Activated gamma-delta T cell treated with anti-CD3 and anti-CD28 coated beads, Interleukin-2, amount 50 U/mL, for 16 hours (primary cell): ENCODE measurements at places on chromosomes 3 and 15.
A peak's percentile ranks its signal among the peaks of the same experiment; 100 is the strongest.

DNA sequence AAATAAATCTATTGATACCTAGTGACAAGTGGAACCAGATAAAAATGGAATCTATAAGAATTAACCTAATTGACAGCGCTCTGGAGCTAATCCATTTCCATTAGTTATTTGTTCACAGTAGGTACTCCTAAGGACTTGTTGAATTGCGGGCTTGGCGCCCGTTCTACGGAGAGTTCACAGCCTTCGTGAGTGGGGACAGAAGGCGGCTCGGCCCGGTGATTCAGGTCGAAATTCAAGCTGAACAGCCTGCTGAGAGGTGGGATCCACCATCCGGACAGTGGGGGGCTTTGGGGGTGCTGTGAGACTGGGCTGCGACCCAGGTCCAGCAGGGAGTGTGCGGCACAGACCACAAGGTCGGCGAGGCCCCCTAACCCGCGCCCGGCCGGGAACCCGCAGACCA lies 779 bp upstream of the CTNNB1 start:
- peak; percentile 4 for DNase-seq

DNA sequence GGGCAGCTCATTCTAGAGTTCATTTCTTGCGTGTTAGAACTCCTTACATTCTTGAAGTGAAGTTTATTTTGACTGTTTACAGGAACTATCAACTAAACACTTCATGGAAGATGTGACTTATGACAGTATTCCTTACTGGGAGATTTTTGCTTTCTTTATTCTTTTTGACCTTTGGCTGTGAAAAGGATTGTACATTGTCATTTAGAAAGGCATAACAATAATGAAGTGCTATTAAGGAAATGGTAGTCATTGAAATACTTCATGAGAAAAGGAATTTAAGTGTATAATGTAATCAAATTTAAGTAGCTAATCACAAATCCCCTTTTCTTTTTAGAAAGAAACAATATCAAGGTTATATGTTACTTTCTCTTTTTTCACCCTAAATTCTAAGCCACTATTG lies 11.3 kb downstream of the P2RY14 start:
- no peak for DNase-seq

DNA sequence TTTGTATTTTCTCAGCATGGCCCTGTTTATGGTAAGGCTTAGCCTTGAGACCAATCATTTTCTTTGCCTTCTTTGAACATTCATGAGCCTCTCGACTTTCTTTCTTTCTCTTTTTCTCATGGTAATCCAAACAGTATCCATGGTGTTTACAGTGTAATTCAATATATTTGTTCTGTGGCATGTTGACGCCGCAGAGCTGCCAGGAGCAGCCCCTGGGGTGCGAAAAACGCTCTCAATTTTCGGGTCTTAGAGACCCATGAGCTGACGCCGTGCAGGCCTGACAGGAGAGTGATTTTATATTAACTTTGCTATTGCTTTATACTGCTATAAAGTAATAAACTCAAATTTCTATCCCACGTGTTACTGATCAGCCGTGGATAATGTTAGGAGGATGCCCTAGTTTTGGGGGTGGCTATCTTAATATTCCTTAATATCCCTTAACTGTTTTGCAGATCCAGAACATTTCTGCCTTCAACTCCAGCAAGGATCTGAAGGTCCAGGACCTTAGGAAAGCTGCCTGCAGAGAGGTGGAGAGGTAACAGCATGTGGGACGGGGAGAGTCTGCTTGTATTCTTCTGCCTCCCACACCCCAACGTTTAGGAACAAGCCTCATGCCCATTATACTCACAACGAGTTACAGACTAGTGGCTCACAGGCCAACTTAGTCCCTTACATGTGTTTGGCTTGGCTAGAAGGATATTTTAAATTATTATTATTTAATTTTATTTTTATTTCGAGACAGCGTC lies 29.3 kb upstream of the MYO1E start:
- DNase-seq: no peak

DNA sequence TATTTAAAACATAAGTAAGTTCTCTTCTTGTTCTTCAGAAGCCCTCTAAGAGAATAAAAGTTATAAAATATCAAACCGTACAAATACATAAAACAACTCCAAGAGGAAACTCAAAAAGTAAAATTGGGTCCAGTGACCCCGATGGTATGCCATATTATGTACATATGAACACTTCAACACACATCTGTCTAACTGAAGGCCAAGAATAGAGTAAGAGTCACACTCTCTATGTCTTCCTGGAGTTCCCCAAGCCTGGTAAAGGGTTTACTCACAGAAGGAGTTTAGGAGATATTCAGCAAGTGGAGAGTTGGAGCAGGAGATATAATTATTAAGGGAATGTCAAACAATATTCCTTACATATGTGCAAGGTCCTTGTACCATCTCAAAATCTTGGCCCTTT lies 101.3 kb upstream of the EIF1B start:
- no peak for DNase-seq

- DNase-seq: no peak
Measured at GRCh38 chr3:127716384-127716783, 43.6 kb downstream of the ABTB1 start.

GRCh38 chr3:160157321-160157720 lies 67.9 kb upstream of the C3orf80 start:
- no peak for DNase-seq

DNA sequence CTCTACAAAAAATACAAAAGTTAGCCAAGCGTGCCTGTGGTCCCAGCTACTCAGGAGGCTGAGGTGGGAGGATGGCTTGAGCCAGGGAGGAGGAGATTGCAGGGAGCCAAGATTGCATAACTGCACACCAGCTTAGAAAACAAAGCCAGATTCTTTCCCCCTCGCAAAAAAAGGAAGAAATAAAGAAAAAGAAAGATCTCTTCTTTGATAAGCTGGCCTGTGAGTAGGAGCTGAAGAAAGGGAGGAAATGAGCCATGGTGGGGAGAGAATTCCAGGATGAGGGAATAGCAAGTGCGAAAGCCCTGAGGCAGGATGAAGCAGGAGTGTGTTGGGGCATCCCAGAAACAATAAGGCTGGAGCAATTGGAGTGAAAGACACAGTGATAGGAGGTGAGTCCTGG lies 24.5 kb upstream of the TOP2B start:
- no peak for DNase-seq

- DNase-seq: no peak
Measured at GRCh38 chr15:81469154-81469553, 95.1 kb upstream of the TMC3 start.

DNA sequence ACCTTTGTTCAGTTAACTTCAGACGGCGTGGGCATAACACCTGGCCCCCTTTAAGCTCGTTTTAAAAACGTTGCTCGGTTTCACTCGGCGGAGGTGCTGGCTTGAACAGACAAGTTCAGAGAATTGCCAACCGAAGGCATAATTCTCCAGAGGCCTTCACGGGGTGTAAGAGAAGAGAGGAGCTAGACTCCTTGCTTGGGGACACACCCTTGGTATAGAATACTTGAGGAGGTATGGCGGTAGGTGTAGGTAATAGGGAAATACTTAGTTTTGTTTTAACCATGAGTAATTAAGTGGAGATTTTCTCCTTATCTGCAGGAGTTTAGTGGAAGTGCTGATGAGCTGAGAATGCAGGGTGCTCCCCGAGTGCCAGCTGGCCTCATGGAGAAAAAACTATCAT lies 921 bp downstream of the FBXL2 start:
- no peak for DNase-seq

- DNase-seq: no peak
Measured at GRCh38 chr3:34957677-34958076, 681.6 kb upstream of the ARPP21 start.

- no peak for DNase-seq
Measured at GRCh38 chr15:69035205-69035917, 20.9 kb downstream of the NOX5 start.

DNA sequence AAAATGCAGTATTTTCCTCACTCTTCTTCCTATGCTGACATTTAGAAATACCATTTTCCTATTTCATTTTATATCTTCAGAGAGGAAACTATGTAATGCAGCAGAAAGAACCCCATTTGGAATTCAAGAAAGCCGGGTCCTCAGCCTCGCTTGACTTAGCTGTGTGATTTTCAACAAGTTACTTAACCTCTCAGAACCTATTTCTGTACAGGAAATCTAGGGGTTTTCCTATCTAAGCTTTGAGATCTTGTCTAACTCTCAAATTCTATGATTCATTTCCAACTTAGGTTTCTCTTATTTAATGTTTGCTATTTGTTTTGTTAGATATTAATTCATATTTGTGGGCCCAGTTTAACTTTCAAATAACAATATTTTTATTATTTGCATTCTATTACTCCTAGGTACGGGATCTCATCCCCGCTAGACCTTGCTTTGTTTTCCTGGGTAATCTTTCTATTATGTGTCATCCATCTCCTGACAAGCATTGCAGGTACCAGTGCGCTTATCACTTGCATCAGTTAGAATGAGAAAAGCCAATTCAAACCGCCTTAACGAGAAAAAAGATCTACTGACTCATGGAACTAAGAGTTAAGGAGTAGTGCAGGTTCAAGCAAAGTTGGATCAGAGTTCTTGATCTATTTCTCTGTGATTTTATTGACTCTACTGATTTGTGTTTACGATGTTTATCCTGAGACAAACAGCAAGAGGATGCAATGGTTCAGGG lies 70.6 kb upstream of the BHLHE40 start:
- DNase-seq: no peak

GRCh38 chr3:109631897-109632296 lies 294.6 kb upstream of the DPPA4 start:
- no peak for DNase-seq

DNA sequence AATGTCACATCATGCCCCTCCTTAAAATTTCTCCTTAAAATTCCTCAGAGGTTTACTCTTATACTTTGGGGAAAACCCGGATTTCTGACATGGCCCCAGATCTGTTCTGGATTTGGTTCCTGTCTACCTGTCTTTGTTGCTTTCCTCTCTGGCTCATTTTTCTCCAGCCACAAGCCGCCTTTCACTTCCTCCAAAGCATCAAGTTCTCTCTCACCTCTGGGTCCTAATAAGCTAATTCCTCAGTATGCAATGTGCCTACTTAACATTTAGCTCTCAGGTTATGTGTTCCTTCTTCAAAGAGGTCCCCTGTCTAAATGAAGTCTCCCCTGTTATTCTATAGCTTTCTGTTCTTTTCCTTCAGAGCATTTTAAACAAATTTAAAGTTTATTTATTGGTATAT lies 16.1 kb downstream of the HMG20A start:
- no peak for DNase-seq

- peak; percentile 14 for DNase-seq
Measured at GRCh38 chr3:9779721-9780457, 10.1 kb upstream of the CAMK1 start.

GRCh38 chr15:50247819-50248655 lies 17.5 kb downstream of the HDC start:
- no peak for DNase-seq

- no peak for DNase-seq
Measured at GRCh38 chr3:158859362-158859761, 57.5 kb downstream of the MFSD1 start.

- no peak for DNase-seq
Measured at GRCh38 chr3:143294188-143294587, 174.6 kb downstream of the CHST2 start.

GRCh38 chr3:62873451-62873760 lies 1.8 kb downstream of the CADPS start:
- no peak for DNase-seq

DNA sequence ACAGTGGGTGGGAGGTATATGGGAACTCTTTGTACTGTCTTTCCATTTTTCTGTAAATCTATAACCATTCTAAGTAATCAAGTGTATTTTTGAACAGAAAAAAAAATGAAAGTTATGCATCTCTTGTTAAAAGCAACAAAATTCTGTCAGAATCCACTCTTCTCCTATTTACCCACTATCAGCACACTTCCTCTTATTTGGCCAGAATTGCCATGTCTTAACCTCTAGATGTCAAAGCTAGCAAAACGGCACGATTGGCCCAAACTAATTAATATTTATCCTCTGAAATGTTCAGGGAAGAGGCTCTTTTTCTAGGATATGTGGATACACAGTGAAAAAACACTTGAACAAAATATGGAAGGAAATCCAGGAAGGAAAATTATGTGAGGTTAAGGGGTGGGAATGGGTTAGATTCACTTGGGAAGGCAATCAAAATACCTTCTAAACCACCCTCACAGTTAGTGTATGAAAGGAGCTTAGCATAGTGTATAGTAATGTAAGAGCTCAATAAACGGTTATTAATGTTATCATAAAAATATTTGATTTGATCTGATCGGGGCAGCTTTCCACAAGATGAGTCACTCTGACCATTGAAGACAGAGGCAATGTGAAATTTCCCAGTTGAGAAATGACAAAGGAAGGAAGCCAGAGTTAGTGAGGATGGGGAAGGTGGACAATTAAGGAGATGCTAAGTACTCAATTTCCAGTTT lies 20.1 kb upstream of the TGFBR2 start:
- DNase-seq: no peak

GRCh38 chr3:56919137-56919796 lies 117.5 kb upstream of the ARHGEF3 start:
- DNase-seq: no peak

GRCh38 chr15:68733666-68734065 lies 87.0 kb downstream of the ANP32A start:
- DNase-seq: no peak

DNA sequence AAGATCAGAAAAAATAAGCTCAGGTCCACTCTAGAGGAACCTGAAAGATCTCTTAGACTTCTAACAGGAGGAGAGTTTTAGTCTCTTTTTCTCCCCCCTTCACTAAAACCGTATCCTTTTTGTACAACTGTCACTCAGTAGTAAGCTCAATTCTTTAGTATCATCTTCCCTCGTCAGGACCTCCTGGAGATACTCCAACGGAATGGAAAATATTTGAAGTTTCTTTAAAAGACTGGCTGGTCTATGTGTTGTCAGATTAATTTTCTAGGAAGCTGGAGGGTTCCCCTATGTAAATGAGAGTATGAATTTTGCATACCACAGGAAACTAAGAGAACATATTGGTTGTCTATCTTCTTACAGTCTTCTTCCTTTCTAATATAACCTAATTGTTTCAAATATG lies 747.7 kb upstream of the CBLB start:
- DNase-seq: no peak

- no peak for DNase-seq
Measured at GRCh38 chr15:43346305-43346704, 15.9 kb upstream of the LCMT2 start.

DNA sequence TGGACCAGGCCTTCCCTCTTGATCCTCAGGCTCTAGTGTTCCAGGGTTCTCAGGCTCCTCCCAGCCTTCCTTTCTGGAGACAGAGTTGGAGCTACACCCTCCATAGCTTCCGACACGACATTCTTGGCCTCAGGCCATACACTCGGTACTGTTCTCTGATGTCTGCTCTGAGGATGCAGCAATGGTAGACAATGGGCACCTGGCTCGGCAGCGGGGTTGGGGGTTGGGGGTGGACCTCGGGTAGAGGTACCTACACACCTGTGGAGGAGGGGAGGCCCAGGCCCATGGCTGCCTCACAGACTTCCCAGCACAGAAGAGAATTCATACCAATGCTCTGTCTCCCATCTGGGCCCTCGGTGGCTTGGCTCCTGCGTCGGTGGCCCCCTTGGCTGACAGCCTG lies 21.4 kb downstream of the CCDC13 start:
- no peak for DNase-seq

GRCh38 chr15:80503319-80503952 lies 99.3 kb downstream of the ARNT2 start:
- no peak for DNase-seq
